ENCODE measurements at places on chromosomes 5 and 9.

DNA sequence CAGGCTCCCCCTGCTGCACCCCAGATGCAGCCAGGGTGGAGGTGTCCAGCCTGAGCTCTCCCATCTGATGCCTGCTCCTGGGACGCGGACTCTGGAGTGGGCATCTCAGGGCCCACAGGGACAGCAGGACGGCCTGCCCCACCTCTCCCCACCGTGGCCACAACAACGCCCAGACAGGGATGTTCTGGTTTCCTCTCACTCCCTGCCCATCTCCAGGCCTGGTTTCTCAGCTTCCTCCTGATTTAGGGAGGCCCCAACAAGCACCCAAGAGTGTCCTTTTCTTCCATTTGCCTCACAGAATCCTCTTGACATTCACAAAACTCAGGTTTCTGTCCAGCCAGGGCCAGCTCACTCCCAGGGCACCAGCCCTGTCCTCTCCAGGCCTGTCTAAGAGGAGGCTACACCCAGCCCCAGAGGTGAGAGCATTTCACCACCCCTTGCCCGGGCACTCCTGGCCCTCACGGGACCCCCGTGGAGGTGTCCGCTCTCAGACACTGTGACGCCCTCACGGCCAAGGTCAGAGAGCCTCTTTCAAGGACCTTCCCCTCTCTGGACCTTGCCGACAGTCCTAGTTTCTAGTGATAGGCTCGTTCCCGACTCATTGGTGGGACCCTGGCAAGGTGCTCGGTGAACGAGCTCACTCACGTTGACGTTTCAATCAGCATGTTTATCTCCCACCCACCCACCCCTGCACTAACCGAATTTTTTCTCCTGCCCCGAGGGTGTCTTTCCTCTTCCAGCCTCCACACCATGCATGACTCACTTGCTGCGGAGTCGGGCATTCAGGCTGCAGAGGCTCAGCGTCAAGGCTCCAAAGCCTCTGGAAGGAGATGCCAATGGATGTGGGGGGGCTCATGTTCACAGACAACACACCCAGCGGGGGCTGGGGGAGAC is 62.0 kb upstream of the UNC5A start:
- DNase-seq = no peak

- no peak for DNase-seq
Measured at GRCh38 chr5:87916320-87916719, 352.3 kb downstream of the TMEM161B start.

DNA sequence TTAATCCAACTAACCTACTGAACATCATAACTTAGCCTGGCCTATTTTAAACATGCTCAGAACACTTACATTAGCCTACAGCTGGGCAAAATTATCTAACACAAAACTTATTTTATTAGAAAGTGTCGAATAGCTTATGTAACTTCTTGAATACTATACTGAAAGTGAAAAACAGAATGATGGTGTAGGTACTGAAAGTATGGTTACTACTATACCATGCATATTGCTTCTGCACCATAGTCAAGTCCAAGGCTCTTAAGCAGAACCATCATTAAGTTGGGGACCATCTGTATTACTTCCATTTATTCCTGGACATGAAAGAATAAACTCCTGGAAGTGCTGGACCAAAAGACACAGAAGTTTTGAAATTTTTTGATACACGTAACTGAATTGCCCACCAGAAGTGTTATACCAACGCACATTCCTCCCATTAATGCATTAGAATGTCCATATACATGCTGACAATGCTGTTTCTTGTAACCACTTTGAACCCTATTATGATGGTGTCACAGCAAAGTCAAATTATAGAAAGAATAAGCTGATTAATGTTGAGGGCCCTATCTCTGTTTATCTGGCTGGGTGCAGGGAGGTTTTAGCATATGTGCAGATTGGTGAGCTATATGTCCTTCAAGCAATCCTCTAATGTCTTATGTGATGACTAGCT is 375.7 kb downstream of the ACTL7B start:
- DNase-seq = no peak

DNA sequence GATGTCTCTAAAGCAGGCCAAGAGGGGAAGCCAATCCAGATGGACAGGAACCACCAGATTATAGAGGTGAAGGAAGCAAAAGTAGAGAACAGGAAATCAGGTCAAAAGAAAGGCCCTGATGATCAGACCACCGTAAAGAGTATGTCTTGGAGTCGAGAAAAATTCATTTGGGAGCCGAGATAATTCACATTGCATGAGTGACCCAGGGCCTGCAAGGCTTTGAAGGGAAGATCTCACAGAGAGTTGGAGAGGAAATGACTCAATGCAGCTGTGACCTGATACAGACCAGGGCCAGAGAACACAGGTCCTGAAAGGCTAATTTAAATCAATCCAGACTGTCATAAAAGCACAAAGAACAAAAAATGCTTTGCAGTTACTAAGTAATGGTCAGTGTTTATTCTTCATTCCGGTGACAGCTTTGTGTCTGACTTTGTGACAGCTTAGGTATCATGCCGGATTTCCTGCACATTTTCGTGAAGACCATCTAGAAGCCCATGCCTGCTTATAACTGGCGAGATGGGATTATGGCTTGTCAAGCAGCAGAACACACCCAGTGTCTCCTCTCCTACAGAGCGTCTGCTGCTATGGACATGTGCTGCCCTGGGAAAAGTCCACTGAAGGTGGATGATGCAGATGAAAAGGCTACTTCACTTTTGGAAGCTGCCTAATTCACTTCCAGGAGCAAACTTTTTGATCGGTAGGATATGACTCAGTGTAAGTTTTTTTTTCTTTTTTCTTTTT is 5.8 kb upstream of the ACTBL2 start:
- no peak for DNase-seq

- DNase-seq = no peak
Measured at GRCh38 chr9:35679091-35679490, 5.4 kb downstream of the CA9 start.

DNA sequence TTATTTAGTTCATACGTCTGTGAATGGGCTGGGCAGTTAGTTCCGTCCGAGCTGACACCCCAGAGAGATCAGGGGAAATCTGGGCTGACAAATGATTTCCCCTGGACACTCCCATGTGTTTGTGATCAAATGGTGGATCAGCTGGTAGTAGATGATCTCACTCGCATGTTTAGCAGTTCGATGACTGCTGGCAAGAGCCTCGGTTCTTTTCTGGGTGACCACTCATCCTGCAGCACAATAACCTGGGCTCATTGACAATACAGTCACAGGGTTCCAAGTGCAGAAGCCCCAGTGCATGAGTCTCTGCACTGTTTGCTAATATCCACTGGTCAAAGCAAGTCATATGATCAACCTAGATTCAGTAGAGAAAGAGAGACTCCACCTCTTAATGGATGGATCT is 155.9 kb downstream of the NR2F1-AS1 start:
- DNase-seq = no peak

DNA sequence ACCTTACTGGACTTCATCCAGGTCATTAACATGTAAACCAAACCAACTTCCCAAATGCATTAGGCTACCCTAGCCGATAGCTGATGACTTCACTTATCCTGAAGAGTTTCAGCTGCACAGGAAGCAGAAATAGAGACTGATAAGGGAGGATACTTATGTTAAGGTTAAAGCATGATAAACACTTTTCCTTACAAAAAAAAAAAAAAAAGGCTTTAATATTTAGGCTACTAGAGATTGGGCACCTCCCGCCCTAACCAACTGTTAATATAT is 1.6 kb upstream of the MEF2C start:
- DNase-seq = no peak

- DNase-seq = no peak
Measured at GRCh38 chr9:26579056-26579455, 313.5 kb downstream of the CAAP1 start.

GRCh38 chr5:150428106-150428876 is 15.6 kb upstream of the CD74 start:
- DNase-seq = no peak

DNA sequence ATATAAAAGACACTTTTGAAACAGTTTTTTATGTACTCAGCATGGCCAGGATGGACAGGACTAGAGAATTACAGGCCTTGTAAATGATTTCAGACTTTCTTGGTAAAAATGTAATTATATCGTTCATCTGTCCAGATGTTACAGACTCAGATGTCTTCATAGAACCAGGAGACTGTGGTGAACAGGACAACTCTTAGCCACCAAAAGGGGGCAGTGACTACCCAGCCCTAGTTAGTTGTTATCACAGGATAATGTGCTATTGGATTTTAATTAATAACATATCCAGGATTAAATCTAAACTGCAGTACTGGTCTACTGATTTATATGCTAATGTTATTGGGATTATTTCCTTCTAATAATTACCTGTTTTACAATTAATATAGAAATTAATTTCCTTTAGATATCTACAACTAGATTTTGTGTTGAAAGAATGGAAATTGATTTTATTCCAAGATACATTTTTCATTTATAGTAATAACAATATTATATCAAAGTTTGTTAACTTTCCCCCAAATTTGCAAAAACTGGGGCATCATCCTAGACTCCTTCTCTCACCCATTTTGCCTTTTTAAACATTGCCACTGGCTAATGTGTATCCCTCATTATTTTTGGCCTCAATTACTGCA is 99.4 kb downstream of the MTREX start:
- DNase-seq = no peak

GRCh38 chr9:130661451-130662098 is 2.8 kb upstream of the PRDM12 start:
- no peak for DNase-seq

DNA sequence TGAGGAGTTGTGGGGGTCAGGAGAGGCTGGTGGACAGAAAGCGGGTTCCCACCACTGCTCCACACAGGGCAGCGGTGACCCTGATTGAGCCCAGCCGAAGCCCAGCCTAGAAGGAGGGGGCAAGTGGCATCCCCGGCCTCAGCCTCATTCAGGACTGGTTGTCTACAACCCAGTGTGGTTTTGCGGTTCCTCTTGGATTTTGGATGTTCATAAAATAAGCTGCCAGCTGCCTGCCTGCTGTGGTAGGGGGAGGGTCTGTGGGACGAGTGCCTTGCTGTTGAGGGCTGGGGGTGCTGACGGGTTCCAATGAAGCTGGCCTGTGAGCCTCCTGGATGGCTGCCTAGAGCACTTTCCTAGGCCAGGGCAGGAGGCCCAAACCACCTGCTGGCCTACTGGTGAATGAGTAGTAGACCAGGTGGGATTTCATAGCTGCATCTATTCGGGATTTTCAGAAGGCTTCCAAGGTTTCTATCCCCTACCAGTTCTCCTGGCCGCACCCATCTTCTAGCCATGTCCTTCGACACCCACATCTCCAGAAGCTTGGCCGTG is 102.4 kb downstream of the NDFIP1 start:
- DNase-seq = no peak

GRCh38 chr9:6630502-6631206 is 14.9 kb downstream of the GLDC start:
- no peak for DNase-seq

GRCh38 chr9:100294341-100294740 is 58.4 kb downstream of the TEX10 start:
- no peak for DNase-seq

- DNase-seq = no peak
Measured at GRCh38 chr5:140169410-140169809, 5.6 kb upstream of the CYSTM1 start.

DNA sequence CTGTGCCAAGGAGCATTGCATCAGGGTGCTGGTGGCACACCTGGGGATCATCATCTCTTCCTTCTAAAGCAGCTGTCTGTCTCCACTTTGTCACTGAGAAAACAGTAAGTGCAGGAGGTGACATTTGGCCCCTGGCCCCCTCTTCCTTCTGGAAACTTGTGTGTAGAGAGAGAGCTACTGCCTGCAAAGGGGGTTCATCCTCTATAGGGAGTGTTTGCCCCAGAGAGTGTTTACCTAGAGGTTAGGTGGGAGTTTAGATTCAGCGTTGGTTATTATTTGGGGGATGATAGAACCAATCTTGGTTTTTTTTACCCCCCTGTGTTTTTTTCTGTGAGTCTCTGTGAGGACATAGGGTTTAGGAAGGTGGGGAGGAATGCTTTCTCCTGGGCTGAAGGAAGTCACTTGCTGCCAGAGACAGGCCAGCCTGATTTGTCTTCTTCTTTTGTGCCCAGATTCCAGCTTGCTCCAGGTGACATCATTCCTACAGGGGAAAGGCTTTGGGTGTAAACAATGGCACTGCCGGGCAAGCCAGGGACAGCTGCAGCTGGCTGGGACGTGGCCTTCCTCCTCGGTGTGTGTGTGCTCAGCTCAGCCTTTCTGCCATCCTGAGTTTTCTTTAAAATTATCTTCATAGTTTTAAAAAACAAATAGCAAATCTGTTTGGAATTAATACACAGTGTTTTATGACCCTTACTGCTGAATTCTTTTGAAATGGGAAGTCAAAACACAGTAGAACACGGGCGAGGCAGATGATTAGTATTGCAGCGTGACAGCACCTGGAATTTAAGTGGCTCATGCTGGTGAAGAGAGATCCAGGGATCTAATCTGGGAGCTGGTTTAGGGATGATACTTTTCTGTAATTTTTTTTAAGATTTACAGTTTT is 24.5 kb downstream of the PRRC2B start:
- no peak for DNase-seq

GRCh38 chr5:82345108-82345507 is 67.0 kb upstream of the RPS23 start:
- DNase-seq = no peak

DNA sequence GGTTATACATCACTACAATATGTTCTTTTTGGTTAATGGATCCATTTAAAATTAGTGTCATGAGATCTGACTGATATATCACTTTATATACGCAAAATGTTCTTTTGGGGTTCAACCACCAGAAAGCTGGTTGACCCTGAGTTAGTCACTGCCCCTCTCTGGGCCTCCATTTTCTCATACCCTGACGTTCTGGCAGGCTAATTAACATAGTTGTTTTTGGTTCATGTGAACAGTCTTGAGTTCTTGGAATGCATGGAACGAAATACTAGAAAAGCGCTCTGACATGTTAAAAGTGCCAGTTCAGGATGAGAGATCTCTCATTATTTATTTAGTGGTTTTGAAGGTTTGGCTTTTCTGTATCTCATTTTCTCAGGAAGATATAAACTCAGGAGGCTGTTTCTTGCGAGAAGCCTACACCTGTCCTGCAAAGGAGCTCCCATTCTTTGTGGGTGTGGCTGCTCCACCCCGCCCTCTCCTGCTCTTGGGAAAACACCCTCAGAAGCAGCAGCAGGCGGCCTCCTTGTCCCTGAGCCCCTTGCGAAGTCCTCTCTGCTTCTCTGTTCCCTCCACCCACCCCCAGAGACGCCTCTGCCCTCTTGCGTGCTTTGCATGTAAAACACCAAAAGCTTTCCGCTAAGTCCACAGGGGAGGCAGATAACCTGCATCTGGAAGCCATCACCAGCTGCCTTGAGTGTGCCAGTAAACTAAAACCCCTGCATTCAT is 302.4 kb upstream of the PANK3 start:
- DNase-seq = no peak

DNA sequence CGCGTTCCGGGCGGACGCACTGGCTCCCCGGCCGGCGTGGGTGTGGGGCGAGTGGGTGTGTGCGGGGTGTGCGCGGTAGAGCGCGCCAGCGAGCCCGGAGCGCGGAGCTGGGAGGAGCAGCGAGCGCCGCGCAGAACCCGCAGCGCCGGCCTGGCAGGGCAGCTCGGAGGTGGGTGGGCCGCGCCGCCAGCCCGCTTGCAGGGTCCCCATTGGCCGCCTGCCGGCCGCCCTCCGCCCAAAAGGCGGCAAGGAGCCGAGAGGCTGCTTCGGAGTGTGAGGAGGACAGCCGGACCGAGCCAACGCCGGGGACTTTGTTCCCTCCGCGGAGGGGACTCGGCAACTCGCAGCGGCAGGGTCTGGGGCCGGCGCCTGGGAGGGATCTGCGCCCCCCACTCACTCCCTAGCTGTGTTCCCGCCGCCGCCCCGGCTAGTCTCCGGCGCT is at the start of gene DAPK1:
TSS of gene DAPK1 (plus strand) at position 264 of the 442 bp plus-strand sequence. CDS start 1,211 bp downstream, outside the sequence.
- peak; percentile 30 for DNase-seq
